ENCODE measurements at places on chromosomes 11 and 22.

GRCh38 chr11:129195682-129196081 lies 3.6 kb upstream of the ARHGAP32 start:
- DNase-seq, result no peak

DNA sequence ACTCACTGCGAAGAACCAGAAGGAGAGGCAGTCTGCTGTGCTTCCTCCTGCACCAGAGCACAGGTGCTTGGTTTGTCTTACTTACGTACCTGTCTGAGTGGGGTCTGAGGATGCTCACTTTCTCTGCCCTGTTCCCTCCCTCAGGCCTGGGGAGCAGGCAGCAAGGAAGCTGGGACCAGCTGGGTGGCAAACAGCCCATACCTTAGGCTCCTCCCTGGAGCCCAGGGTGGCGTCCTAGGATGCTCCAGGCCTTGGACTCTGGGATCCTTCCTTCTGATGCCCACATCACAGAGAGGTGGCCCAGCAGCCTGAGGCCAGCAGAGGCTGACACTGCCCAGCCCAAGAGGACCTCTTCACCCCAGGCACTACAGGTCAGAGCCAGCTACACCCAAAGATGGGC lies 593.2 kb downstream of the BRD1 start:
- DNase-seq, result no peak

DNA sequence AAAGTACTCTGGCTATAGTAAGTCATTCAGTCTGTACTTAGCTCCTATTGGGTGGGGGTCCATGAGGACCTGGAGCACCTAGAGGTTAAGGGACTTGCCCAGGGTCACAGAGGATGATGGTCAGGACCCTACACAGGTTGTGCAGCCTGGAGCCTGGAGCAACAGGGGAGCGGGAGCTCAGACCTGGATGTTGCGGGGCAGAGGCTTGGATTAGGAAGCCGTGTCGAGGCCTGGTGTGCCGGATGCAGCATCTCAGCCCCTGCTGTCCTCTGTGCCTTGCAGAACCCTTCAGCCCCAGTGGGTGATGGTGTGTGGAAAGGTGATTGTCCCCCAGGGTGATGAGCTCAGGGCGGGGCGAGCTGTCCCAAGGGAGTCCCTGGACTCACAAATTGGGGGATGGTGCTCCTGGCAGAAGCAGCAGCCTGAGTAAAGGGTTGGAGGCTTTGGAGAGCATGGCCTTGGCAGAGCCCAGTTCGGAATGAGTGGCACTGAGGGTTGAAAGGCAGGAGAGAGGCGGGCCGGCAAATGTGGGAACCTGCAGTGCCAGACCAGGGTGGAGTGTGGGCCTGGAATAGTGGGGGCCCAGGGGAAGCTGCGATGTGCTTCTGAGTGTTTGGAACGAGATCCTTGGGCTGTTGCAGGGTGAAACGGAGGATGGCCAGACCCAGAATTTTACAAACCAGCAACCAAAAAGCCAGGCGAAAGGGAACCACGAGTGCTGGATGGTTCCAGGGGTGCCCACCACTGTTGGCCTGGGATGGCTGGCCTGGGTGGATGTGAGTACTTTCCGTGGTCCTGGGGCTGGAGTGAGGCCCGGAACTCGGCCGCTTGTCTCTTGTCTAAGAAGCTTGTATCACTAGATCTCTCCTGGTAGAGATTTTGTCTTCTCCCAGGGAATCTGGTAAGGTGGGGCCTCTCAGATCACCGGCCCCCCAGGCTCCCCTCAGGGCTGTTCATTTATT lies 2.9 kb downstream of the TPCN2 start:
- no peak for DNase-seq

GRCh38 chr22:44639891-44640617 lies 62.0 kb upstream of the PRR5 start:
- no peak for DNase-seq

GRCh38 chr11:71385091-71385490 lies 63.1 kb downstream of the DHCR7 start:
- DNase-seq, result no peak

DNA sequence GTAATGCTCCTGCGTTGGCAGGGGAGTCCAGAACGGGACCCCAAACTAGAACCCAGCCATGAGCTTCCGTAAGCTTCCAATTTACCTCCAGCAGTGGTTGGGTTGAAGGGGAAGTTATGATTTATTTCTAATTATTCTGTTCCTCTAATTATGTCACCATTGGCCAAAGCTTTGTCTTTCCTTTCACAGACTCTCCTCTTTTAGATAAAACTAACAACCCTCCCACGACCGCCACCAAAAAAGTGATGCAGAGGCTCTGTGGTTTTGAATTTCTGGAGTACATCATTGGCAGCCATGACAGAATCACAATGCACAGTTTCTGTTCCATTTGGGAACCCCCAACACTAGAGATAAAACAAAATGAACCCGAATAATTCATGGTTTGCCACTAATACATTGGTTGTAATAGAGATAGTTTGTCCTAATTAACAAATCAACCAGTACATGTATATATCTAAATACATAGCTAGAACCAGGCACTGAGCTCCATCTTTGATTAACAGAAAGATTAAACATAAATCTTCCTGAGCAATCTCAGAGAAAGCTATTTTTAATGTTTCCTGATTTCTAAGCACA lies 64.3 kb downstream of the ETS1 start:
- no peak for DNase-seq

DNA sequence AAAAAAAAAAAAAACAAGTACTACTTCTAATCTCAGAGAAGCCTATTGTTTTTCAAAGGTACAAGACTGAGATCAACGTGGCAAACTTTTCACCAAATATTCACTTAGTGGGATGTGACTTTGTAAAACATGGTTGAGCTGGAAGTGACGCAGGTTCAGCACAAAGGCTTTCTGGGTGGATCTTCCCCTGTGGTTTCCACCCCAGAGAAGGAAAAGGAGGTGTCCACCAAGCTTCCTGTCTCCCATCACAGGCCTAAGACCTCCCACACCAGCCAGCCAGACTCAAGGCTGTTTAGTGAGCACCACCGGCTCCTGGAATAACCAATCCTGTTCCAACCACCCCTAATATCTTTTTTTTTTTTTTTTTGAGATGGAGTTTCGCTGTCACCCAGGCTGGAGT lies 5.7 kb downstream of the TMEM184B start:
- DNase-seq, result no peak
